ENCODE measurements at places on chromosomes 4 and X.
A peak's percentile ranks its signal among the peaks of the same experiment; 100 is the strongest.

DNA sequence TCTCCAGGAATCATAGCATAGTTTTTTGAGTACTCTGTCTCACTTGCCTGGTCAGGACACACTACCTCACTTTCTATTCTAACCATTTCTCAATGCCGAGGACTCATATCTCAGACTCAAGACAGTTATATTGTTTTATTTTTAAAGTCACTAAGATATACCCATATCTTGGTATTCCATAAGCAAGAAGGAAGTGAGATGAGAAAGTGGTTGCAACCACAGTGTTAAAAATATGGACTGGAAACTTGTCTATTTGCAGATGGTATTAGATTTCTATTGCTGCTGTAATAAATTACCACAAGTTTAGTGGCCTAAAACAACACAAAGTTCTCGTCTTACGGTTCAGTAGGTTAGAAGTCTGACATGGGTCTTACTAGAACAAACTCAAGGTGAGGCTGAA is 344.8 kb upstream of the MAGEB2 start:
- no peak for DNase-seq

GRCh38 chrX:15451913-15452312 is 41.2 kb downstream of the PIR start:
- DNase-seq = no peak

- DNase-seq = no peak
Observed at GRCh38 chrX:75158054-75158453, 2.0 kb upstream of the ABCB7 start.

DNA sequence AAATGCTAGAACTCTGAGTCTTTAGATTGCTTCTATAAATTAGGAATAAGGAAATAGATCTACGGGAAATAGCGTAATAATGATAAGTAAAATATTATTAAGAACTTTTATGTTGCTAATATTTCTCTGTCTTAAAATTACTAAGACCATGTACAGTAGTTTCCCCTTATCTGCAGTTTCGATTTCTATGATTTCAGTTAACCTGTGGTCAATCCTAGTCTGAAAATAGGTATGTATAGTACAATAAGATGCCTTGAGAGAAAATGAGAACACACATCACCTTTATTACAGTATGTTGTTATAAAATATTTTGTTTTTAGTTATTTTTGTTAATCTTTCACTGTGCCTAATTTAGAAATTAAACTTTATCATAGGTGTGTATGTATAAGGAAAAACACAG is 92.6 kb downstream of the CCSER1 start:
- DNase-seq = no peak

- DNase-seq = no peak
Observed at GRCh38 chrX:78064152-78064551, 39.9 kb upstream of the PGK1 start.

- DNase-seq = no peak
Observed at GRCh38 chr4:124025428-124025827, 628.8 kb downstream of the SPRY1 start.

DNA sequence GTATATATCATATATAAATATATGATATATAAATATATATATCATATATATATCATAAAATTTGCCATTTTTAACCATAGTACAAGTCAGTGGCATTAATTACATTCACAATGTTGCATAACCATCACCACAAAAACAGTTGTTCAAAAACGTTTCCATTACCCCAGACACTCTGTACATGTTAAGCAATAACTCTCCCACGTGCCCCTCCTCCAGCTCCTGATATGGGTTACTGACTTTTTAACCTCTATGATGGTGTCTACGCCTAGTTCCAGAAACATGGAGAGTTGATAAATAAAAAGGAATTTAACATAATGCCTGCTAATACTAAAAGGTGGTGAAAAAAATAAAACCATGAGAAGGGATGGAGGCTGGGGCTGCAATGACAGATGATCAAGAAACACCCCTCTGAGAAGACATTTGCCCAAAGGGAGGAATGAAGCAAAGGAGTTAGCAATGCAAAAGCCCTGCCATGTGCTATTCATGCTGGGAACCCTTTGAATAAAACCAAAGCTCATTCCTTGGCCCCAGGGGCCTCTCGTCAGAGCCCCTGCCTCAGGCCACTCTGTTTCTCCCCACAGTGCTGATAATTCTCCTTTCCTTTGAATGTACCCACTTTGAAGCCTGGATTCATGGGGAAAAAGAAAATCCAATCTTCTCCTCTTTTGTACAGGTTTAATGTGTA is 144.3 kb downstream of the NWD2 start:
- DNase-seq = no peak

DNA sequence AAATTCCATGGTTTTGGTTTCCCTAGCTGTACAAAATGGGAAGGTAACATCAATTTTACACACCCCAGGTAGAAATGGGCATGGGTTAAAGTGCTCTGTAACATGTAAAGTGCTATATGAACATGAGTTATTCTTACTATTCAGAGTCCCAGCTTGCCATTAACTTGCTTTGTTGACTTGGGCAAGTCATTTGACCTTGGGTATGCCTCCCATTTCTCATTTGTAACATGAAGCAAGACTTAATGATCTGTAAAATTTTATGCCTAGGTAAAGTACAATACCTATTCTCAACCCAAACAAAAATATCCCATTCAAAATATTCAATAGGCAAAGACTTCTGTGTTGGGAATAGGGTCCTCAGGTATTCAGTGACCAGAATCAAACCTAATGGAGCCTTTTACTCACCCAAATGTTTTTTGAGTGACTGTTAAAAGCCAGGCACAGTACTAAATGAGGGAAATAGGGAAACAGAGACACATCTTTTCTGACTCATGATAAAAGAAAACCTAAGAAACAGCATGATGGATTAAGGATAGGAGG is 126.6 kb downstream of the SH3RF1 start:
- no peak for DNase-seq

GRCh38 chr4:176340871-176341685 is 21.3 kb downstream of the SPCS3 start:
- peak; percentile 4 for DNase-seq

- no peak for DNase-seq
Observed at GRCh38 chrX:84339507-84340364, 151.7 kb upstream of the RPS6KA6 start.

- no peak for DNase-seq
Observed at GRCh38 chrX:150696331-150696730, 3.1 kb downstream of the MTMR1 start.

DNA sequence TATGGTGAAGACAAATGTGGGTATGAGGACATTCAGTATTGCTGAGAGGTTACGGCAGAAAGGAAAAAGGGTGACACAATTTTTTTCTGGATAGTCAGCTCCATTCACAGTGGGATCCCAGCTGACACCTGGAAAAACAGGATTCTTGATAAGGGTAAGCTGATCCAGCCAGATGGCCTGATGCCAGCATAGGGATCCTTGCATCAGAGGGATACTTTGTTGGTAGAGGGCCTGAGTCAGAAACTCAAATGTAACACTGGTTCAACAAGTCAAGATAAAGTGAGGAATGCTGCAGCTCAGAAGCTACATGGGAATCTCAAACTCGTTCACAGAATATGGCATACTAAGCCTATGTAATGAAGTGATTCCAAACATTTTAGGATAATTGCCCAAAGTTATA is 726.7 kb downstream of the C4orf33 start:
- DNase-seq = peak; percentile 37

DNA sequence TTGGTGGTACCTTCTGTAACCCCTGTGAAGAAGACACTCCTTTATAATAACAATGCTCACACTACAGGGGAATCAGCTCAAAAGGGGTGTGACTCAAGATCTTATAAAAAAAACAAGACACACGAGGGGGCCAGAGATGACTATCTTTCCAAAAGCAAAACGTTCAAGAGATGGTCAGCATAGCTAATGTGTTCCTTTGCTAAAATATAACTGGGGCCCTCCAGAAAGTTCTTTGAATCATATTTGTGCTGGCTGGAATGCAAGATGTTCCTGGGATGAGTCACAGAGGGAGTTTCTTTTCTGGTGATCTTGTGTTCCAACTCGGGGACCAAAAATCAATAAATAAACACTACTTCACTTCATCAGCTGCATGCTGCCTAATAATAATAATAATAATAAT is 46.5 kb downstream of the RAI2 start:
- no peak for DNase-seq

DNA sequence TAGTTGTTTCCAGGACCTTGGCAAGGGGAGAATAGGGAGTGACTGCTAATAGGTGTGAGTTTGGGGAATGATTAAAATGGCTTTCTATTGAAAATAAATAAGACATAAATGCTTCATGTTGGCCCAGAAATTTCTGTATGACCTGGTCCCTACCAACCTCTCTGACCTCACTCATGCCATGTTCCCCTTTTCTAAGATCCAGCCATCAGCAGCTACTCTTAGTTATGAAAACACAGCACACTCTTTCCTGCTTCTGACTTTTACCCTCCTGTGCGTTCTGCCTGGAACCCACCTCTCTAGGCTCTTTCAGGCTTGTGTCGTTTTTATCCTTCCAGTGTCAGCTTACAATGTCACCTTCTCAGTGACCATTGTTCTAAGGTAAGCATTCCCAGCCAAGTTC is 14.8 kb upstream of the CXCL5 start:
- no peak for DNase-seq

DNA sequence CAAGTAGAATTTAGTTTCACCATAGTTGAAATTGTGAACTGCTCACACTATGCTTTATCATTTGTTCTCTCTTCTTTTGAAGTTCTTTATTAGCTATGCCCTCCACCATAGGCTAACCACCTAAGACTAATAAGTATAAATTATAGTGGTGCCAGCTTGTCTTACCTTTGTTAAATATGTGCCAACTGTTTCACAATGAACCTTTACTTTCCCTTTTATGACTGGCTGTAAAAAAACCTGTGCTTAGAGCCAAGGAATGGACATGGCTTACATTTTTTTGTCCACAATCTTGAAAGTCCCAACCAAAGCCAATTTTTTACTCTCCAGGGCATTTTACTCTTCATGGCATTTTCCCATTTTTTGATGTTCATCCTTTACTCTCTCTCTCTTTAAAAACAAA is 123.5 kb upstream of the LEF1 start:
- no peak for DNase-seq

DNA sequence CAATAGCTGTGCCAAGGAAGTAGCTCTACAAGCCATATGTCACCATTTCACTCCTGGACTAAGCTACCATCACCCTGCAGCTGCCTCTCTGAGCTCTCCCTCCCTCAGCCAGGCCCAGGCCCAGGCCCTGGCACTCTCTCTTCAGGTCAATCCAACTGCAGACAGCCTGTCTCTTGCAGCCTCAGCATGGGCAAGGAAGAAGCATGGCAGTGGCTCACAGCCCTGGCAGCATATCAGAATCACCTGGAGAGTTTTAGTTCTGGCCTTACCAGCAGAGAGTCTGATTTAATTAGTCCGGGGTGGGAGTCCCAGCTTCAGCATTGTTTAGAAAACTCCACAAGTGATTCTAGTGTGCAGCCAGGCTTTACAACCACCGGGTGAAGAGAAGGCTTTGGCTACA is 31.5 kb downstream of the NALF2 start:
- no peak for DNase-seq

DNA sequence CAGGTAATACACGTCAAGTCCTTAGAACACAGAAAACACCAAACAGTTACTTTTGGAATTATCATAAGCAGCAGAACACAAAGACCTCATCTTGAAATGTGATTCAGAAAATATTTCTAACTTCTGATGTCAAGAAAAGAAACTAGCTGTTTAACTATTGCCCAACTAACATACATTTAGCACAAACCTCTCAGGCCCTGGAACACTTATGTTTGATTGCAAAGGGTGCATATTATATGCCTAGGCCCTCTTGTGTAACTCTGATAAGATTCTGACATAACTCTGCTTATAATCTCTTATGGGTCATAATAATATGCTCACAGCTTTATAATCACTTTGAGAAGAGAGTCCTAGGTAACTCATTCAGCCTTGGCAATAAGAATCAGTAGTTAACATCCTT is 62.6 kb downstream of the TBC1D9 start:
- DNase-seq = no peak

GRCh38 chrX:18424482-18425198 is 768 bp upstream of the CDKL5 start:
- DNase-seq = no peak

DNA sequence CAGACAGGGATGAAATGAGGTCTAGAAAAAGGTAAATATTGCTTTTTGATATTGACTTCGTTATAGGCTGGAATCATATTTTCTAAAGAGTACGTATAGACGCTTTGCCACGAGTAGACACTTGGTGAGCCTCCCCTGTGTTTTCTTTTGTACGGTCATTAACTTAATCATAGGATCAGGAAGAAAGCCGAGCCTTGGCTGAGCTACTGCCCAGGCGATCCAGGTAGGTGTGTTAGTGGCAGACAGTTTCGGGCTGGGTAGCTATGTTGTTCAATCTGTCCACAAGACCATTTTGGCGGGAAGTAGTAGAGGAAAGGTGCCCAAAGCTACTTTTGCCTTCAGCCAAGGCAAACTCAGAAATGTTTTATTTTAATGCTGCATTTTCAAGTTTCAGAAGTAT is 8.8 kb downstream of the PRDM8 start:
- DNase-seq = no peak

- no peak for DNase-seq
Observed at GRCh38 chr4:15558561-15558960, 88.9 kb downstream of the CC2D2A start.

- DNase-seq = no peak
Observed at GRCh38 chr4:69787879-69788278, 27.5 kb upstream of the SULT1B1 start.

DNA sequence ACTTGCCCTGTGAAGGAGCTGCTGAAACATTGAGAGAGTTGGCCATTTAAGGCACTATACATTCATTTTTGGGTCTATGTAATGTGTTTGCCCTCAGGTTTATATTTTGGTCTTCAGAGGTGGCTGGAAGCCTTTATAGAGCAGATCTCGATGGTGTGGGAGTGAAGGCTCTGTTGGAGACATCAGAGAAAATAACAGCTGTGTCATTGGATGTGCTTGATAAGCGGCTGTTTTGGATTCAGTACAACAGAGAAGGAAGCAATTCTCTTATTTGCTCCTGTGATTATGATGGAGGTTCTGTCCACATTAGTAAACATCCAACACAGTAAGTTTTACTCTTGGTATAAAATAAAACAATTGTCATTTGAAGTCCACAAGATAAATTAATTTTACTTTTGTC is 31.1 kb downstream of the EGF start:
- DNase-seq = no peak

DNA sequence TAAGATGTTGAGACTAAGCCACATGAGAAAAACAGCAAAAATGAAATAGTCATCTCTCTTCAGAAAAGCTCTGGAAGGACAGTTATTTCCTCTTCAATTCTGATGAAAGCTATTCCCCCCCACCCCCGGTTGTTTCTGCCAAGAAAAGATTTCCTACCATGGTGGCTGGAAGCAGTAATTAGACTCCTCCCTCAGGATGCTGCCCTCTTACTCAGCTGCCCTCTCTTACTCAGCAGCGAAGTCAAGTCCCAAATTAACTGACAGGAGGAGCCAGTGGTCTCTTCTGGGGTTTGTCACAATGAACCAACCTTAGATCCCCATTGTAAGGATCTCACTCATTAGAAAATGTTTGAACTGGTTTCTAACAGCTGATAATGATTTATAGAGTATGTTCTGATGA is 38.0 kb downstream of the GPM6B start:
- DNase-seq = no peak

- DNase-seq = no peak
Observed at GRCh38 chrX:25096522-25097045, 80.8 kb upstream of the ARX start.

GRCh38 chrX:119492463-119492862 is 24.2 kb downstream of the SLC25A5 start:
- no peak for DNase-seq

GRCh38 chr4:63578383-63578782 is 830.9 kb downstream of the TECRL start:
- DNase-seq = no peak

All from Calu3 (cell line).